ENCODE measurements at places on chromosomes 7 and 10. TPM values are rescaled to one million over a fixed set of nuclear protein-coding genes. Genes with fewer than 3 reads are reported as not detected.

DNA sequence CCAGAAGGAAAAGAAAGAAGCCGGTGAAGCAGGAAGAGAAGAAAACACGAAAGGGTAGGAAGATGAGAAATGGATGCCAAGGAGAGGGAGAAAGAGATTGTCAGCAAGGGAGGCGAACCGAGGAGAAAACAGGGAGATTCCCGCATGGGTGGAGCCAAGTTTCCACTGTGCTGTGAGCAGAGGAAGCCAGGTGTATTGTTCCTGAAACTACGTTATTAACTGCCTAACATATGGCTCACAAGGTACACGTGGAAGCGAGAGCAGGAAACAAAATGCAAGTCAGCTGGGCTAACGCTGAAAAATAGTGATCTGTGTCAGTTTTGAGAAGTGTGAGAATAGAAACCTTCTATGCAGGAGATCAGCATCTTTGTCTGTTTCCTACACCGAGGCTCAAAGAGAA, 20.4 kb upstream of the HIPK2 start:
- DNase-seq = no peak

GRCh38 chr10:89808842-89809241, 107.5 kb downstream of the KIF20B start:
- DNase-seq = no peak

GRCh38 chr7:148782757-148783456, 84.2 kb downstream of the CUL1 start:
- DNase-seq = no peak

- DNase-seq = no peak
These were observed 31.9 kb upstream of the AGR3 start for GRCh38 chr7:16913643-16914042.

DNA sequence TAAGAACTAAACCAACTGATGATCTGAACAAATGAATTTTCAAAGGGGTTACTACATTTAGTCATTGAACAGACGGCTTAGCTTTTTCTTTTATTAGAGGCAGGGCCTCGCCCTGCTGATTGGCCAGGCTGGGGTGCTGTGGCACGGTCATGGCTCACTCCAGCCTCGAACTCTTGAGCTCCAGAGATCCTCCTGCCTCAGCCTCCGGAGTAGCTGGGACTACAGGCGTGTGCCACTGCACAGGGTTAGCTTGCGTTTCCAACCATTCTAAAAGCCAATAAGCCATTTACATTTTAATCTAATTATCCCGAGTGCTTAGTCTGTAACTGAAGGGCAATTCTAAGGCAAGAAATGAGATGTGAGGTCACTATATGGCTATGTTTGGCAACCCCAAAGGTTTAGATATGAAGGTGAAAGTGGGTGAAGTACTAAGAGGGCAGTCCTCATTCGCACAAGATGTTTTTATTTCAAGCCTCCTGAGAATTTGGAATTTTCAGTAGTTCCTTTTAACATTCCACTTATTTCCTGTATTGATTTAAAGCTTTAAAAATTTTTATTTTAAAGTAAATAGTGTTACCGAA, 1.6 kb upstream of the CDK13 start:
- no peak for DNase-seq

DNA sequence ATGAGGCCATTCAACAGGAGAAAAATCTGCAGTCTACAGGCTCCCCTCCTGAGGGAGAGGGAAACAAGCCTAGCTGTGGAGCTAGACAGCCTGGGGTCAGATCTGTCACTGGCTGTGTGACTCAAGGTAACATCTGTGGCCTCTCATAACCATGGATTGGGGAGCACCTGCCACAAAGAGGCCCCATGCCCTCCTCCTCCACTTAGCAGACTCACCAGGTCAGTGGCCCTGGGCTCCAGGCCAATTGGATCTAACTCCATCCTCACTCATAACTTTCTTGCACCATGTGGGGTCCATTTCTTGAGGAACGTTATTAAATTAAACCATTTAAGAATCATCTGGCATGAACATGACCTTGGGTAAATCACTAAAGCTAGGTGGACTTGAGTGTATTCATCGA, 1.8 kb downstream of the GDF10 start:
- DNase-seq = no peak

DNA sequence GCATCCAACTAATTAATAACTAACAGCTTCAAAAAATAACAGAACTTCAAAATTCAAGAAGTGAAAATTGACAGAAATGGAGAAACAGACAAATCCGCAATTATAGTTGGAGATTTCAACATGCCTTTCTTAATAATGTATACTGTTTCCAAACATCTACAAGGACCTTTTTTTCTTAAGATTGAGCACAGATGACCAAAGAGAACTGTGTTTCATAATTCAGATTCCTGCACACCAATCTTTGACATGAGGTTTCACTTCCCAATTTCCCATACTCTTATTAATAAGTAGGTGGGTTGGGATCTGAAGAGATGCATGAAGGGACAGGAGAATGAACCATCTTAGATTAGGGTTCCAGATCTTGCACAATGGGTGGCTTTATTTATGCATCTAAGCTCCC, 24.9 kb upstream of the GIMAP7 start:
- DNase-seq = no peak

DNA sequence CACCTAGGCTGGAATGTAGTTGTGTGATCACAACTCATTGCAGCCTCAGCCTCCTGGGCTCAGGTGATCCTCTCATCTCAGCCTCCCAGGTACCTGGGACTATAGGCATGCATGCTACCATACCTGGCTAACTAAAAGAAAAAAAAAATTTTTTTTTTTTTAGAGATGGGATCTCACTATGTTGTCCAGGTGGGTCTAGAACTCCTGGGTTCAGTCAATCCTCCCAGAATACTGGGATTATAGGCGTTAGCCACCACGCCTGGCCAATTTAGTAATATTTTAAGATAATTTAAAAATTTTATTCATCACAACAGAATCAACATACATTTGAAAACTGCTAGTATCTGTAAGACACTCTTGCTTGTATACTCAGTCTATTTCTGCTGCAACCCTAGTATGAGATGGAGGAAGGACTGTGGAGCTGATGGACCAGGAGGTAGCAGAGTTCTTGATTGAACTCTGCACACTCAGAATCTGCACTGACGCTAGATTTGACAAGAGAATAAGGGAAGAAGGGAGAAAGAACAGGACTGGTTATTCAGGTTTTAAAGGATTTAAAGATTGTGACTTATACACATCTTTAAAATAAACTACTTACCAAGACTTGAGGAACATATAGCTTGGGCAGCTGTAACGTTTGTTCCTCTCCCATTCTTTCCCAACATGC, 57.6 kb downstream of the VCL start:
- no peak for DNase-seq

DNA sequence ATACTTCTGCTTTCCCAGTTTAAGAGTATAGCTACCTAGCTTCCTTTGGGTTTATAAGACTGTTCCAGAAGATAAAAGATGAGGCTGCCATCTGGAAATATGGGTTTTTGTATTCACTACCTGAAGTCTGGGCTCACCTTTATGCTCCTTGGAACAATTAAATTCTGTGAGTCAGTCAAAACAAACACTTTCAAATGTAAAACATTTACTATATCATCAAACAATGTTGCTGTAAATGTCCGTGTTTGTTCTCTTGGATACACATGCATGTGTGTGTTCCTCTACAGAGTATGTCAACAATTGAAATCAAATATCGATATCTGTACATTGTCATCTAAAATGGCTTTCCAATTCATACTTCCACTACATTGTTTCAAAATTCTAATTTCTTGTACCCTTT, 525.6 kb downstream of the MDFIC start:
- no peak for DNase-seq

- no peak for DNase-seq
These were observed 53.8 kb downstream of the TMEM26 start for GRCh38 chr10:61399406-61399805.

GRCh38 chr10:73093922-73094850, 2.5 kb downstream of the P4HA1 start:
- no peak for DNase-seq

DNA sequence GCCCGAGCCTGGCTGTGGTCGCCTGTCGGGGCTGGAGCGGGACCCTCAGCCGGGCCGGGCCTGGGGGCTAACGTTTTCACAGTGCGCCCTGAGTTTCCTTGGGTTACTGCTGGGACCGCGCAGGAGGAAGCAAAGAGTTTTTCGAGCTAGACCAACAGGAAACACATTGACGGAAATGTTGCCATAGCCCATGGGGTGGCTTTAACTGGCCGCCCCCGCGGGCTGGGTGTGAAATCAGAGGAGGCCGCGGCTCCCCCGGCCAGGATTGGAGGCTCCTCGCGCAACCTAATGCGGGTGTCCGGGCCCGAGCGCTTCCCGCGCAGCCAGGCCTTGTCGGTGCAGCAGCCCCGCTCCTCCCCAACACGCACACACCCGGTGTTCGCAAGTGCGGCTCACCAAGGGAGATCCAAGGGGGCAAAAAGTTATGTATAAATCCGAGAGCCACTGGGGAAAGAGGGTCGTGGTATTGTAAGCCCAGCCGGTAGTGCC, 1.9 kb downstream of the HHEX start:
- DNase-seq = peak; percentile 70

DNA sequence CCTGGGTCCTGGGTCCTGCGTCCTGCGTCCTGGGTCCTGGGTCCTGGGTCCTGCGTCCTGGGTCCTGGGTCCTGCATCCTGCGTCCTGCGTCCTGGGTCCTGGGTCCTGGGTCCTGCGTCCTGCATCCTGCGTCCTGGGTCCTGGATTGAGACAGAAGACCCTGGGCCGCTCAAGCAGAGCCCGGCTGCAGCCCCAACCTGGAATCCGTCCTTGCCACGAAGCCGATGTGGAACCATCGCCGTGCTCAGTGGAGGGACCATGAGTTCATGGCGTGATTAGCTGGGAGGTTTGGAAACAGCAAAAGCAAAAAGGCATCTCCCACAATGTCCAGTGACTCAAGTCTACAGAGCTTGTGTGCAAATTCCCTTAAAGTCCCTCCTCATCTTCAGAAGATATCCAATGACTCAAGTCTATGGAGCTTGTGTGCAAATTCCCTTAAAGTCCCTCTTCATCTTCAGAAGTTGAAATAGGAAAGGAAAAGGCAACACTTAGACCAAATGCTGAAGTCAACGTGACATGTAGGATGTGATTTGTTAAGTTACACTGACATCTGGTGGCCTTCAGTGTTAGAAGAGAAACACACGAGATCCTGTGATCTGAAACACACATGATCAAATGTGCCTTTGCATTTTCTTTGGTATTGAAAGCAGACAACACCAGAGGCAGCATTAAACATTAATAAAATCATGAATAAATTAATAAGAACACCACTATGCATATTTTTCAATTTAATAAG, 179.9 kb downstream of the PTPRN2 start:
- DNase-seq = no peak

GRCh38 chr7:101094376-101094775, 9.1 kb downstream of the TRIM56 start:
- DNase-seq = no peak

GRCh38 chr7:116449441-116449840, 50.1 kb upstream of the CAV2 start:
- no peak for DNase-seq

- no peak for DNase-seq
These were observed 39.4 kb downstream of the CCDC71L start for GRCh38 chr7:106621393-106622132.

GRCh38 chr7:16498122-16498521, 28.5 kb upstream of the LRRC72 start:
- no peak for DNase-seq

The CALCR gene
- total RNA-seq = 0.62 TPM

The LIPK gene
- not detected for total RNA-seq

The MYOZ1 gene
- total RNA-seq = 1.1 TPM

The GLUD1 gene
- total RNA-seq = 141 TPM

The LIMK1 gene
- total RNA-seq = 17.6 TPM

The CCZ1B gene
- total RNA-seq = 92.1 TPM

The PDLIM1 gene
- 138 TPM for total RNA-seq

The GCK gene
- 1.9 TPM for total RNA-seq

Data from sciatic nerve (tissue), 2 donors.